ENCODE measurements at places on chromosomes 3 and 15.
A peak's percentile ranks its signal among the peaks of the same experiment; 100 is the strongest.

DNA sequence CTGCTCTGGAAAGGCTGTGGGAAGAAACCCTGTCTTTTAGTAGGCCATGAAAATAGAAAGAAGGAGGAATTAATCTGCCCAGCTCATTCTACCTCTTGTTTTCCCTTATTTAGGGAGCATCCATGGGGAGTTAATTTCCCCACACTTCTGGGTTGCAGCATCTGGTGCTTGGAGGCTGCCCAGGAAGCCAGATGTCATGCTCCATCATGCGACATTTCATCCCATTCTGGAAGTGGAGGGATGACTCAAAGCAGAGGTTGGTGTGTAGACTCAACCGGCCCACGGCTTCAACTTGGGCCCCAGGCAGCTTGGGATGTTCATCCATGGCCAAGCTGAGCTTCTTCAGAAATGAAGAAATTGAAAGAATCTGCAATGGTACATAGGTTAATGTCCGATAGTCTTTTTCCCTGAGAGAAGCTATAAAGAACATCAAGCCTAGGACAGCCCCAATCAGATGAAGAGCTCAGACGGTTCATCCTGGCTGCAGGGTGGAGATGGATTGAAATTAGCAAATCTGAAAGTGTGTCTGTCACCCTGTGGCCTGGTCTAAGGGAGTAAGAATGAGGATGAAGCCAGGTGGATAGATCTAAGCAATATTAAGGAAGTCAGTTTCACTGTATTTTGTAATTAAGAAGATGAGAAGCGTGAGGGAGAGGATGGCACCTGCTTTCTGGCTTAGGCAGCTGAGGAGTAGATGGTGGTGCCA is 24.5 kb upstream of the PROK2 start:
- DNase-seq, result no peak

DNA sequence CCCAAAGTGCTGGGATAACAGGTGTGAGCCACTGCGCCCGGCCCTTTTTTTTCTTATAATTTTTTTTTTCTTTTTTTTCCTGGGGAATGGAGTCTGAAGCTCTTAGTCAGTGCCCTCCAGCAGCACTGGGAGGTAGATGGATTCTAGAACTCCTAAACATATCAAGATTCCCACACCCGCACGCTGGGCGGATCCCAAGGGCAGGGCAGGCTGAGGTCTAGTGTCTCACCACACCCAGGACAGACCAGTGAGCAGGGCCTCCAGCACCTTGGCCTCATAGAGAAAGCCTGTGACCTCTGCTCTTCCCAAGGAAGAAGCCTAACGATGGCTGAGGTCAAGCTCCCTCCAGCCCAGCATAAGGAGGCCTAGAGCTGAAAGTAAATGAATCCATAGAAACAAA is 153.7 kb upstream of the MEF2A start:
- DNase-seq, result no peak

GRCh38 chr15:74631935-74632560 is 16.4 kb downstream of the CLK3 start:
- peak; percentile 60 for DNase-seq

- no peak for DNase-seq
These were observed 105.5 kb downstream of the MME start for GRCh38 chr3:155185631-155186071.

DNA sequence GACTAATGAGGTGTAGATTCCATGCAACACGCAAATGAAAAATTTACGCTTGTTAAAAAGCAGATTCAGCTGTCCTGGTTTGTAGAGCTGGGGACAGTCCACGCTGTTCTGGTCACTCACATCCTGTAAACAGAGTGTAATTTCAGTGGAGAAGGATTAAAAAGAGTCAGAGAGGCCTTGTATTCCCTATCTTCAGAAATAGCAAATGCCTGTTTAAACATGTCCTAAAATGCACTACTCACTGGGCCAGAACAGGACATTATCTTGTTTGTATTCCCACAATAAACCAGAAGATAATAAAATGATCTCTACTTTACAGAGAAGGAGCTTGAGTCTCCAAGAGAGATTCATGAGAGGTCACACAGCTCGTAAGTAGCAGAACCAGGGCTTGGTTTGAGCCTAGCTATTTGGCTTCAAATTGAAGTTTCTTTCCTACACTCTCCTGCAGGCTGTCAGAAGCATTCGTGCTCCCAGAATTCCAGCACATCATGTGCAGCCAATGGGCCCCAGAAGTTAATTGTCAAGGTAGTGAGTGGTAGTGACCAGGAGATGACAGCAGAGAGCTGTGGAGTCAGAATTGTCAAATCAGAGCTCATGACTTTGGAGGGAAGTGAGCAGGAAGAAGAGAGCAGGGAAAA is 242.5 kb downstream of the ATP8B4 start:
- no peak for DNase-seq

DNA sequence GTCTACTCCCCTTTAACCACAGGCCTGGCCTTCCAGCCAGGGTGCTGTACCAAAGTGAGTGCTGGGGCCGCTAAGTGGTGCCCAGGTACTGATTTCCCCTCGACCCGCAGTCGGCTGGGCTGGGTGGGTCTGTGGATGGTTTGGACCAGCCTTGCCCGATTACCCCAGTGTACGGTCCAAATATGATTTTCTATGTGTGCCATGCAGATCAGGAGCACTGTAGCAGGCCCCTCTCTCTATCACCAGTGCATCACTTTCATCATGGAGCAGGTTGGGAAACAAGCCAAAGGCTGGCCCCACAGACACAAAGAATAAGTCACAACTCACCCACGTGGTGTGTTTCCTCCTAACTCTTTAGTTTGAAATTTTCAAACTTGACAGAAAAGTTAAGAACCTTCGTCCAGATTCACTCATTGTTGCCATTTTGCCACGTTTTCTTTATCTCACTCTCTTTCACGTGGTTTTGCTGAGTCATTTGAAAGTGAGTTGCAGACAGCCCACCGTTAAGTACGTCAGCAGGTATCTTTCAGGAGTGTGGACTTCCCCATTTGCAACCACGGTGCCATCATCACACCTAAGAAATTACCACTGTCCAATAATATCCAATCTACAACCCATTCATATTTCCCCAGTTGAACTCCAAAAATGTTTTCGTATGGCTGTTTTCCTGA is 37.0 kb downstream of the ZNF710 start:
- DNase-seq, result peak; percentile 50

DNA sequence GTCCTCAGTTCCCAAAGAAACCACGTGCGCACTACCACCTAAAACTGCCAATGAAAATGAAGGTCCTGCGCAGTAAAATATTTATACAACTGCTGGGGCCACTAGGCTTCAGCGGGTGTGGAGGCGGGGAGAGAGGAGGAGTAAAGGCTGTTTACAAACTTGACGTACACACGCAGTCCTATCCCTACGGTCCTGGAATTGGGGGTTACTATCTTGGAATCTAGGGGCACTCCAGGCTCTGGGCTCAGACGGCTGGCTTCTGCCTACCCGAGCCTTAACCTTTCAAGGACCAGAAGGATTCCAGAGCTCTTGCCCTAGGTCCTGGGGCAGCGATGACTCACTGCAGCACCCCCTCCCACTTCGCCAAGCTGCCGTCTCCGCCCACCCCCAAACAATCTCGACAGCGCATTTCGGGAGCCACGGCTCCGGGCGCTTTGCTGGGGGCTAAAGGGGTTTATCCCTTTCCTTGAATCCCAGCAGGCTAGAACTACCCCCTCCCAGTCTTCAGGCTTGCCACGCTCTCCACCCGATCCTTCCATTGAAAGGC is 3.0 kb downstream of the ADAMTS9 start:
- no peak for DNase-seq

DNA sequence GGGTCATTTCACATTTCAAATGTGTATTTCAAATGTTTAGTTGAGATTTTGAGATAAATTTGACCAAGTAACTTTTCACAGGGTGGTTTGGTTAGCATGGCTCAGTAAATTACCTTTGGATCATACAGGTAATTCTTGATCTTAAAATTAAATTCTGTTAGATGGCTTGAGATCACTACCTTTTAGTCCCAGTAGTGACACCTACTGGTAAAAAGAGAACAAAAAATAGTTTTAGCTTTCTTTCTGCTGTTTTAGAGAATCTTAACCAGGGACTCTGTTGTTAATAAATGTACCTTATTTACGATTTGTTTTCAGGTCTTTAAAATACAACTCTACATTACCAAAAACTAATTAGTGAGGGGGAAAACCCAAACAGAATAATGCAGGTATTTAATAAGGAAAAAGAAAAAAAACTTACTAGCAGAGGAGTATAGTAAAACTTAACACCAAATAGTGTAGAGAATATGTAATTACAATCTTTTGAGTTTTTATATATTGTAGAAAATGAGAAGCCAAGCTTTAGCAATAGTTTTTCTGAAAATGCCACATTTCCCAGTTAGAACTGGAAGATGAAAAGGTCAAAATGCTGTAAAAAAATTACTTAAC is 620.3 kb upstream of the AGTR1 start:
- no peak for DNase-seq

- DNase-seq, result no peak
These were observed 100.7 kb upstream of the PTPRG start for GRCh38 chr3:61460636-61461035.

- DNase-seq, result peak; percentile 39
These were observed 471.0 kb upstream of the PROK2 start for GRCh38 chr3:72255791-72256559.

GRCh38 chr3:107239703-107240102 is 137.5 kb upstream of the CCDC54 start:
- no peak for DNase-seq

GRCh38 chr15:62472616-62473299 is 307.7 kb upstream of the C2CD4B start:
- no peak for DNase-seq

- no peak for DNase-seq
These were observed 94.2 kb downstream of the EFL1 start for GRCh38 chr15:82168296-82168695.

DNA sequence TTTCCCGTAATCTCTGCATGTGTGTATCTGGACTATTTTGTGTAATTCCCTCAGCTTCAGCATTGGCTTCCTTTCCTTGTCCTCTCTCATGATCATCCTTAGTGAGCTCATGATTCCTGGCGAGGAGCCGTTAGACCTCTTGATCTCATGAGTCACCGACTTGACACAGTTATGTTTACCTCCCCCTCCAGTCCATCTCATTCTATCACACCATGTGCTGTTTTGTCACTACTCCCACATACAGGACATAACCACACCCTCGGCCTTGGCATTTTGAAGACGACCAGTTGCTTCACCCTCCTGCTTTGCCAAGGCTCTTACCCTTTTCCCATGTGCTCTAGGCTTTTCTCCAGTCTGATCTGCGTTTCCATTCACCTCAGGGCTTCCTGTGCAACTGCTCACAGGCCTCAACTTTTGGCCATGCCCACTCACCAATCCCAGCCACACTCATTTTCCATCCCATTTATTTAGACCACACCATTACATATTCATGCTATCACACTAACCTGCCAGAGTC is 41.5 kb downstream of the CP start:
- DNase-seq, result no peak

DNA sequence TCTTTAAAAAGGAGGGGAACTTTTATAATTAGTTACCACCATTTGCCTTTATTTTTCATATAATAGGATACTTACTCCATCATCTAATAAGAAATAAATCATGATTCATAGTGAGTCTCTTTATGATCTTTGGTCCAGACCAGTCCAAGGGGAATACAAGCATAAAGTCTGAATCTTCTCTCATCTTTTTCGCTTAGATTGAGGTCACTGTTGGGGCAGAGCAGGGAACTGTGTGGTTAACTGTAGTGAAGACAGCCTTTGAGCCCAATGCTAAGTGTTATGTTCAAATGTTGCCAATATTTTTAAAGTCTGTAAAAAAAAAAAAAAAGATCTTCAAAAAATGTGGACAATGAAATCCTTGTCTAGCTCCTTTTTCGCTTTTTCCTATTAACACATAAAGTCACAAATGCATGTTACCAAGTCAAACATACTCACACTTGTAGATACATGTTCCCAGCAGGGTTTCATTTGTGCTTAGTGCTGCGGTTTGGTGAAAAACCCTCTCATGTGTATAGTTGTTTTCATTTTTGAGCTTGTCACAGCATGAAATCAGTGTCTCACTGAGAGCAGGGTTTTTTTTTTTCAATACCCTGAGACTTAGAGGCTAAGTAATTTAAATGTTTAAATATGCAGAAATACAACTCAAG is 72.1 kb downstream of the EPHA3 start:
- DNase-seq, result no peak

GRCh38 chr15:60161704-60162103 is 157.6 kb downstream of the FOXB1 start:
- no peak for DNase-seq

Measured in naive B cell (primary cell).